ENCODE measurements at places on chromosomes 1 and 21. TPM values are rescaled to one million over a fixed set of nuclear protein-coding genes. Genes with fewer than 3 reads are reported as not detected.
A peak's percentile ranks its signal among the peaks of the same experiment; 100 is the strongest.

The LIN28A gene
- total RNA-seq = not detected

The IL22RA1 gene
- total RNA-seq = 1.8 TPM

The ARHGEF16 gene
- 16.3 TPM for total RNA-seq

The OR2L3 gene
- not detected for total RNA-seq

The CYP2J2 gene
- 81.7 TPM for total RNA-seq

The PCP4 gene
- total RNA-seq = not detected

DNA sequence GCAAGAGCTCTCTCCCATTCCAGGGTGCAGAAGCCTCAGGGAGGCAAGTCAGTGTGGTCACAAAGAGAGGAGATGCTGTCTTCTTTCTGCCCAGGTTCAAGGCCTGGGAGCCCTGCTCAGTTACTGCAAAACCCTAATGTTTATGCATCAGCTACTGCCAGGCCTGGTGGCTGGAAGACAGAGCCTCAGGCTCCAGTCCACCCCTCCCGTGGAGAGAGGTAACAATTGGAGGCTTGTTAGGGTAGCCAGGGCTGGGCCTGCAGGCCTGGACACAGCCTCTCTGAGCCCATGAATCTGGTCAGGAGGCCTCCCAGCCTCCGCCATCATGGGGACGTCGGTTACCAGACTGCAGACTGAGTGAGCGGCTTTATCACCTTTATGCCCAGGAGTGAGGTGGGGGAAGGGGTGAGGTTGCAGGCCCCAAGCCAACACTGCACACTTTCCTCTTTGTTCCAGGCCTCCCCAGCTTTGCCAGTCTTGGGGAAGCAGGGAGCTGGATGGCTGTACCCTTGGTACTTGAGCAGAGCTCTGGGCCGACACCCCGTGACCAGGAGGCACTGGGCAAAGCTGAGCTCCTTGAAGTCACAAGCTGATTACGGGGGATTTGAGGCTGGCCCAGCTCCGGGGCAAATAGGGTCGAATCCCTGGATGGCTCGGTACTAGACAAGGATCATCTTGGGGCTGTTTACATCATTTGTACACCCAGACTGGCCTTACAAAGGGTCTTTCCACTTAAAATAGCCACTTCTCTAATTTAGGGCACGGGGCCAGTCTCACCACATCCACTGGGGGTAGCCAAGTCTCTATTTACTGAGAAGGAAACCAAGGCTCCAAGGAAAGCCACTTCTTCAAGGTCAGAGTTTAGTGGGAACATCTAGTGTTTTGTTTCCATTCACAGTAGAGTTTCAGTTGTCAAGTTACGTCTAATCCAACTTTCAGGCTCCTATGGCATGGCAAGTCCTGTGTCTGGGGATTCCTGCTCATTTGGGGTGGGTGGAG is 5.2 kb downstream of the SLC2A1 start:
- H3K4me1 ChIP-seq = no peaks in the 10 kb centered on the region
- no peak overlapping the region for H3K4me3 ChIP-seq
- DNase-seq = no peak
- H3K36me3 ChIP-seq = no peaks in the 10 kb centered on the region
- H3K27me3 ChIP-seq = no peaks in the 10 kb centered on the region

DNA sequence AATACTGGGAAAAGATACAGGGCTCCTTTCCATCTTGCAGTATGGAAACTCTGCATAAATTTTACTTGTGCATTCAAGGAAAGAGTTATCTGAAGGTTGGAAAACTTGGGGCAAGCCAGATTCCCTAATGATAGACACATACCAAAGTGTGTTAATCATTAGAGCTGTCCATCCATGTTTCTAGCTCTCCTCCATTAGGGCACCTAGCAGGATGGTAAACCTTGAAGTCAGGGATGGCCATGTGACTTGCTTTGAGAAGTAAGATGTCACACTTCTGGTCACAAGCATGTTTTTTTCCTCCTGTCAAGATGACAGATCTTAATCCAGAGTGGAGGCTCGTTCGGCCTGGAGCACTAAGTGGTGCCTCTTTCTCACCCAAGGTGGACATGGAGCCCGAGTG is 241.9 kb upstream of the RUNX1 start:
- no peak overlapping the region for H3K27ac ChIP-seq
- H3K4me1 ChIP-seq = no peaks in the 10 kb centered on the region
- no peak for DNase-seq
- no peaks in the 10 kb centered on the region for H3K36me3 ChIP-seq
- H3K27me3 ChIP-seq = no peaks in the 10 kb centered on the region
- no peak overlapping the region for H3K4me3 ChIP-seq

- no peaks in the 10 kb centered on the region for H3K4me1 ChIP-seq
- no peak overlapping the region for H3K4me3 ChIP-seq
- H3K27ac ChIP-seq = no peak overlapping the region
- no peaks in the 10 kb centered on the region for H3K36me3 ChIP-seq
Measured at GRCh38 chr21:42459082-42459460, 37.0 kb downstream of the RSPH1 start.

- H3K36me3 ChIP-seq = no peaks in the 10 kb centered on the region
- no peaks in the 10 kb centered on the region for H3K27me3 ChIP-seq
- no peak overlapping the region for H3K4me3 ChIP-seq
- DNase-seq = no peak
Measured at GRCh38 chr1:90936061-90936460, 85.8 kb downstream of the ZNF644 start.

GRCh38 chr1:182614796-182615454 is 10.7 kb upstream of the RGS16 start:
- peak overlapping the region; percentile 31 for H3K4me3 ChIP-seq
- H3K27ac ChIP-seq = peak overlapping the region; percentile 39
- H3K27me3 ChIP-seq = no peaks in the 10 kb centered on the region
- H3K4me1 ChIP-seq = peaks cover 7% of the 10 kb centered on the region

DNA sequence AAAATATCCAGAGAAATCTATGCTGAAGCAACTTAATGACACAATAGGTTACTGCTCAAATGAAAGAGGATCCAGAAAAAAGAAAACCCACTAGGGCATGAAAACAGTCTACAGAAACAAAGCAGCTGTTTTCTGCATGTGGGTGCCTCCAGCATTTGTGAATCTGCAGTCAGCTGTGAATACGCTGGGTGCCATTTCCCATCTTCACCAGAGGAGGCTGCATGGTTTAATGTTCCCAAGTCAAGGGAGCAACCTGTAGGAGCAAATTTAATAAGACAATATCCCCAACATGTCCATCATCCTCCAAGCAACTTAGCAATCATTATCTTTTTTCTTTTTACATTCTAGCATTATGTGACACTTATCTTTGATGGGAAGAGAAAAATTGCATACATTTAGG is 396.6 kb downstream of the BRINP2 start:
- H3K4me3 ChIP-seq = no peak overlapping the region
- H3K27me3 ChIP-seq = no peaks in the 10 kb centered on the region
- no peaks in the 10 kb centered on the region for H3K36me3 ChIP-seq
- no peak overlapping the region for H3K27ac ChIP-seq

GRCh38 chr1:186155594-186155993 is 219.5 kb downstream of the TPR start:
- H3K27me3 ChIP-seq = no peaks in the 10 kb centered on the region
- no peak overlapping the region for H3K27ac ChIP-seq
- H3K4me3 ChIP-seq = no peak overlapping the region
- DNase-seq = no peak

DNA sequence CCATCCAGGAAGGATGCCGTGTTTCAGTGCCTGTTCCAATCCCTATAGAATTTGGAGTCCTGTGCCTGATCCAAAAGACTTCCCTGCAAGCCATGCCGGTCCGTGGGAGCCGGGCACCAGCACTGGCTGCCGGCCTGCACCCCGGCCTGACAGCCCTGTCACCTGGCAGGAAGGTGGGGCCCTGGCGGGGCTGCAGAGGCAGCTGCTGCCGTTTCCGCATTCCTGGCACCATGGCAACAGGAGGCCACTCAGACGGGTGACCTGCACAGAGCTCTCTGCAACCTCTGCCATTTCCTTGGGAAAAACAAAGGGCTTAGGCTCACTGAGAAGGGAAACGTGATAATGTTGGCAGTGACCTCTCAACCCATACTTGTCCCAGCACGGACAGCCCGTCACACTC is 63.2 kb upstream of the TMEM51 start:
- H3K36me3 ChIP-seq = no peaks in the 10 kb centered on the region
- no peaks in the 10 kb centered on the region for H3K4me1 ChIP-seq
- no peaks in the 10 kb centered on the region for H3K27me3 ChIP-seq
- H3K4me3 ChIP-seq = no peak overlapping the region
- DNase-seq = no peak

GRCh38 chr1:119250299-119250698 is 109.8 kb upstream of the WARS2 start:
- no peak overlapping the region for H3K27ac ChIP-seq
- no peaks in the 10 kb centered on the region for H3K27me3 ChIP-seq
- no peak overlapping the region for H3K4me3 ChIP-seq
- no peak for DNase-seq

DNA sequence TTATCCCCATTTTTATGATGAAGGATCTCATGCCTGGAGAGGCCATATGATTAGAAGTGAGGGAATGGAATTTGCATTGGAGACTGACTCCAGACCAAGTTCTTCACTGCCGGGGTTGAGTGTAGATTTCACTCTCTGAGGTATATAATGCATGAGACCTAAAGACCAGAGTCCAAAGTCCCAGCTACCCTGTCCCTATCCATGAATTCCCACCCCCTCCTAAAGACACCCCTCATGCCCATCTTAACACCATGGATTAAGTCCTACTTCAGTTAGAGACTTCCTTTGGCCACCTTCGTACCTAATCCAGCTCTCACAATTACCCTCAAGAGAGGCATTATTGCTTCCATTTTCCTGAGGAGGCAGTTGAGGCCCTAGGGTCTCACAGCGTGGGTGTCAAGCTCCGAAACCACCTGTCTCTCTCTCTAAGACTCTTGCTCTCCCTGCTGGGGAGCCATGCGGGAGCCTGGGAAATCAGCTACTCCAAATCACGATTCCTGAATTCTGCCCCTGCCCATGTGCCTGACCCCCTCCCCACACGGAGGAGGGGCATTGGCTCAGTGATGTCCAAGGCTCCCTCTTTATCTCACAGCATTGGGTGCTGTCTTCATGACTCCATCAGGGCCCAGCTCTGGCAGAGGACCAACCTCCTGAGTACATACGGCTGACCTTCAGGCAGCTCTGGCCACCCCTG is 11.7 kb upstream of the FOXO6 start:
- peaks cover 8% of the 10 kb centered on the region for H3K4me1 ChIP-seq
- no peak overlapping the region for H3K27ac ChIP-seq
- H3K4me3 ChIP-seq = no peak overlapping the region
- no peaks in the 10 kb centered on the region for H3K27me3 ChIP-seq
- H3K36me3 ChIP-seq = no peaks in the 10 kb centered on the region

DNA sequence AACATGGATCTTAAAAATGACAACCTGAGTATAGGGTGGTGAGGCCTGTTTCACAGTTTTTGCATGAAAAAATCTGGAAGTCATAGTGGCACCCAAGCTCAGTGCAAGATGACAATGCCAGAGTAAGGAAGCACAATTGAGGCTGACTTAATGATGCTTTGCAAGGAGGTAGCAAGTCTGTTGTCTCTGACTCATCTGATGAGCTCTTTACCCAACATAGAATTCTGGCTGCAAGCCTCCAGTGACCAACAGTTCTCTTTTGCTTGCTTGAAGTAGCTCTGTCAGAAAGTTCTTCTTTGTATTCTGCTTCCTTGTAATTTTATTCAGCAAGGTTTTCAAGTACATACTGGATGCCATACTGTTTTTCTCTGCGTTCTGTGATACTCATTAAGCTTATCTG is 117.1 kb downstream of the FOXD2 start:
- H3K4me1 ChIP-seq = no peaks in the 10 kb centered on the region
- no peak overlapping the region for H3K4me3 ChIP-seq
- H3K27ac ChIP-seq = no peak overlapping the region
- no peak for DNase-seq
- no peaks in the 10 kb centered on the region for H3K36me3 ChIP-seq
- H3K27me3 ChIP-seq = no peaks in the 10 kb centered on the region

DNA sequence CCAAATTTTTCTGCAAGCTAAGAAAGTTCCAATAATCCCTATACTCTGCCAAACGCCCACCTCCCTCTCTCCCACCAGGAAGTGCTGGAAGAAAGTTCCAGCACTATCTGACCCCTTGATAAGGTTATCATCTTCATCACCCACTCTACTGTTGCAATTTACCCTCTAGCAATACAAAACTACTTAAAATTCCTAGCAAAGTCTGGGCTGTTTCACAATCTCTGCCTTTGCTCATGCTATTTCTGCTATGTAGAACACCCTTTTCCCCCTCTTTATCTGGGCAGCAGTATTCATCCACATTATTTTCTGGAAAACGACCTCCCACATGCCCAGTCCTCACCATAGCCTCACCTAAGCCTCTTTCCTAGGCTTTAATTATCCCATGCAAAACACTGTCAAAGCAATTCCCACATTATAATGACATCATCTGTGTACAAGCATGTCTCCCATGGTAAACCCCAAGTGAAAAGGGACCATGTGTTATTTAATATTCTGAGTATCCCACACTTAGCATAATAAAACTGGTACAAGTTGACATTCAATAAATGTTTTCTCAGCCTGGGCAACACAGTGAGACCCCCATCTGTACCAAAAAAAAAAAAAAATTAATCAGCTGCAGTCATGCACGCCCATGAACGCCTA is 12.0 kb downstream of the F11R start:
- H3K36me3 ChIP-seq = no peaks in the 10 kb centered on the region
- H3K27me3 ChIP-seq = no peaks in the 10 kb centered on the region
- peaks cover 33% of the 10 kb centered on the region for H3K4me1 ChIP-seq
- no peak for DNase-seq

- H3K36me3 ChIP-seq = no peaks in the 10 kb centered on the region
- no peak overlapping the region for H3K27ac ChIP-seq
- no peak overlapping the region for H3K4me3 ChIP-seq
- H3K27me3 ChIP-seq = no peaks in the 10 kb centered on the region
- H3K4me1 ChIP-seq = no peaks in the 10 kb centered on the region
- no peak for DNase-seq
Measured at GRCh38 chr1:115402753-115403184, 64.7 kb upstream of the NGF start.

DNA sequence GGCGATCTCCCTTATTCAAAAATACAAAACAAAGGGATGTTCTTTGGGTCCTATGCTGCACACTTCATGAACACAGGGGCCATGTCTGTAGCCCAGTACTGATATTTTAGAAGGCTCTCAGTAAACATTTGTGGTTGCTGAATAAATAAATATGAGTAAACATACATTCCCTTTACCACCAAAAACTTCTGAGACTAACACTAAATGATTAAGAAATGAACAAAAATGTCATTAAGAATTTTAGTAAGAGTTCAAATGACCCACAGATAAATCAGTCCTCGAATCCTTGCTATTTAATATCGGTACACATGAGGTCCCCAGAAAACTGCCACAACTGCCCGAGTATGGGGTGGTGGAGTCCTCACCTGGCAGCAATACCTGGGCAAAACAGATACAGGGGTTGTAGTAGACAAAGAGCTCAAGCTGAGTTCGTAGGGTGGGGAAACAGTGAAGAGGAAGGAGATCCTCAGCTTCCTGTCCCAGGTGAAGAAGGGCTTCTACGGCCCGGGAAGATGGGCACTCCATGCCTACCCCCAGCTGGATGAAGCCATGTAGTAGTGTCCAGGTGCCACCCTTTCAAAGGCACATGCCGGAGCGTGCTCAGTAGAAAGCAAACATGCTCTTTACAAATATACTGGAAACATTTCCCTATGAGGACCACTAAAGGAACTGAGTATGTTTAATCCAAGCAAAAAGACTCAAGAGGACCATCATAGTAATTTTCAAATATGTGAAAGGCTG is 72.6 kb upstream of the ARHGAP29 start:
- H3K4me1 ChIP-seq = no peaks in the 10 kb centered on the region
- H3K27me3 ChIP-seq = no peaks in the 10 kb centered on the region
- no peak for DNase-seq
- H3K4me3 ChIP-seq = peak overlapping the region; percentile 29
- peak overlapping the region; percentile 55 for H3K27ac ChIP-seq
- H3K36me3 ChIP-seq = no peaks in the 10 kb centered on the region

GRCh38 chr1:26474818-26475217 is 2.6 kb downstream of the HMGN2 start:
- no peaks in the 10 kb centered on the region for H3K27me3 ChIP-seq
- H3K27ac ChIP-seq = no peak overlapping the region
- H3K36me3 ChIP-seq = no peaks in the 10 kb centered on the region
- DNase-seq = no peak

Data from right lobe of liver (tissue), 6 donors.